Kidney epithelial cell (primary cell): ENCODE measurements at places on chromosomes 12 and 14. TPM values are rescaled to one million over a fixed set of nuclear protein-coding genes. Genes with fewer than 3 reads are reported as not detected.

The LRTM2 gene
- total RNA-seq, result not detected in 2 replicates

The CRACR2A gene
- total RNA-seq, result 4.5 and 6.2 TPM in 2 replicates

The ABHD4 gene
- total RNA-seq, result 23.2 and 23.6 TPM in 2 replicates

The SRRM4 gene
- total RNA-seq, result 0.27 and 0.42 TPM in 2 replicates

The TSHR gene
- total RNA-seq, result not detected in 2 replicates

The OTUB2 gene
- total RNA-seq, result 6.4 and 8.3 TPM in 2 replicates

The NPAS3 gene
- total RNA-seq, result 1.2 and 2.0 TPM in 2 replicates

The RNASE1 gene
- total RNA-seq, result not detected in 2 replicates

The TDRD9 gene
- 6.5 and 7.3 TPM in 2 replicates for total RNA-seq

The HOXC4 gene
- total RNA-seq, result 1.3 and 2.5 TPM in 2 replicates

The TC2N gene
- 8.5 and 9.6 TPM in 2 replicates for total RNA-seq

The ASPG gene
- 0.21 TPM in 1 of 2 replicates, not detected in the other for total RNA-seq

The FAM181A gene
- total RNA-seq, result not detected in 2 replicates

The NPFF gene
- 3.0 TPM in 1 of 2 replicates, not detected in the other for total RNA-seq

The SIX6 gene
- total RNA-seq, result not detected in 2 replicates

The B4GALNT3 gene
- total RNA-seq, result 5.1 and 6.8 TPM in 2 replicates

The FGD6 gene
- 31.5 and 40.9 TPM in 2 replicates for total RNA-seq

The CBLN3 gene
- total RNA-seq, result 0.34 and 0.88 TPM in 2 replicates

The CLEC4D gene
- total RNA-seq, result not detected in 2 replicates

The RPL6 gene
- 2,304 and 2,771 TPM in 2 replicates for total RNA-seq

The GPR68 gene
- 3.4 and 4.7 TPM in 2 replicates for total RNA-seq

The KRT71 gene
- not detected in 2 replicates for total RNA-seq

The ASIC1 gene
- 0.75 and 3.6 TPM in 2 replicates for total RNA-seq

The SMIM41 gene
- 0.34 TPM in 1 of 2 replicates, not detected in the other for total RNA-seq

The CAPZA3 gene
- not detected in 2 replicates for total RNA-seq

The FAM186B gene
- total RNA-seq, result 0.14 and 0.21 TPM in 2 replicates

The PTPN21 gene
- total RNA-seq, result 12.5 and 13.1 TPM in 2 replicates

The TMEM30B gene
- 11.3 and 14.1 TPM in 2 replicates for total RNA-seq

The GPR135 gene
- total RNA-seq, result 0.71 and 1.9 TPM in 2 replicates

The KRT83 gene
- total RNA-seq, result not detected in 2 replicates

The NEUROD4 gene
- total RNA-seq, result not detected in 2 replicates

The ISCA2 gene
- 12.1 and 16.7 TPM in 2 replicates for total RNA-seq

The CLEC2B gene
- 0.50 TPM in 1 of 2 replicates, not detected in the other for total RNA-seq

The PPP1R36 gene
- 0.75 and 1.2 TPM in 2 replicates for total RNA-seq

The AICDA gene
- 1.3 TPM in 2 replicates for total RNA-seq

The IL31 gene
- total RNA-seq, result not detected in 2 replicates

The KRT78 gene
- total RNA-seq, result not detected in 2 replicates

The NGB gene
- not detected in 2 replicates for total RNA-seq

The P2RX2 gene
- total RNA-seq, result not detected in 2 replicates
